ENCODE measurements at places on chromosomes 5 and 9.

DNA sequence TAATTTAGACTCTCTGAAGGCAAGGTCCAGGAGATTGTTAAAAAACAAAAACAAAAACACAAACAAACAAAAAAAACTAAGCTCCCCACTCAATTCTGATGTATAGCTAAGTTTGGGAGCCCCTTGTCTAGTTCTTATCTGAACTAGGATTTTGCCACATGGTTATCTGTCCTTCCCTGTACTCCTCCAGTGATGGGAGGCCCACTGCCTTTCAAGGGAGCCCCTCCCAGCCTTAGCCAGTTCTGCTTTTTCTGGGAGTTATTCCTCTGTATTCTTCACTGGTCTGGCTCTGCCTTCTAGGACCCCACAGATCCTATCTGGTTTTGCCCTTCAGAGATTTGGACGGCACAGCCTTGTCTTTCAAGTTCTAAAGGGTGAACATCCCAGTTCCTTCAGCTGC, 2.1 kb upstream of the ALDH1B1 start:
- DNase-seq: no peak

- no peak for DNase-seq
These were observed 23.4 kb downstream of the SRD5A1 start for GRCh38 chr5:6656680-6657079.

GRCh38 chr9:100322954-100323536, 29.7 kb downstream of the TEX10 start:
- no peak for DNase-seq

GRCh38 chr9:133953976-133954709, 38.0 kb downstream of the VAV2 start:
- DNase-seq: no peak

DNA sequence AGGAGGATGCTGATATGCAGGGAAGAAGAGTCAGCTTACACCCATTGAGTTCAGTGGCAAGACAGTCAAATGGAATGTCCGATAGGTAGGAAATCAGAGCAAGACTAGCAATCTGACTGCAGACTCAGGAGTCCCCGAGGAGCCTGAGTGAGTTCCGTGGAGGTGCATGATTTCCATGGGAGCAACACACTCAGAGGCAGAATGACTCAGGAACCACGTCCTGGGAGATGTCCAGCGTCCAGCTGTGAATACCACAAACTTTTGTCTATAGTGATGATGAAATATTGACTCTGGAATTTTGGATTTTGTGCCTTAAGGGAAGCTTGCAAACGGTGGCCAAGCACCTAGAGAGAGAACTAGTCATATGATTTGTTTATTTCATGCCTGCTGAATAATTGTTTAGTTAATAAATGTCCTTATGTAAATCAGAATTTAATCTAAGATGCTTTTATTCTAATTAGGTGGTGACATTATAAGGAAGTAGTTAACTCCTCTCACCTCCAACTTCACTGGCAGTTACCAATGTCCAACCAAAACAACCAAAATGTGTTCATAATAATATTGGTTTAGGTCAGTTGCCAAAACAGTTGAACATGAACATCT, 100.4 kb downstream of the PDE4D start:
- DNase-seq: no peak

DNA sequence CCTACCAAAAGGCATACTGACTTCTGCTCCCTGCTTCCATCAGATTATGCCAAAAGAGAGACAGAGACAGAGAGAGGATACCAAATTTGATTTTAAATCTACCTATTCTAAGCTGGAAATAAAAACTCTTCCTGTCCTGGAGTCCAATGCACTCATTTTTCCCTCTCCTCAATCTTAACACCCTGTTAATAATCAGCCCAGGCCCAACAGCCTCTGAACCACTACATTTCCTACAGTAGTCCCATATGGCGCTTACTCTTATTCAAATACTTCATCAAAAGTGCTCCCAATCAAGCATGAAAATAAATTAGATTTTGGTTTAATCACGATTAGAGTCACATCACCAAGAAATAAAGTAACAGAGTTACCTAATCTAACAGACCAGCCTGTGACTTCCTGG, 152.3 kb downstream of the TSSK1B start:
- DNase-seq: no peak

DNA sequence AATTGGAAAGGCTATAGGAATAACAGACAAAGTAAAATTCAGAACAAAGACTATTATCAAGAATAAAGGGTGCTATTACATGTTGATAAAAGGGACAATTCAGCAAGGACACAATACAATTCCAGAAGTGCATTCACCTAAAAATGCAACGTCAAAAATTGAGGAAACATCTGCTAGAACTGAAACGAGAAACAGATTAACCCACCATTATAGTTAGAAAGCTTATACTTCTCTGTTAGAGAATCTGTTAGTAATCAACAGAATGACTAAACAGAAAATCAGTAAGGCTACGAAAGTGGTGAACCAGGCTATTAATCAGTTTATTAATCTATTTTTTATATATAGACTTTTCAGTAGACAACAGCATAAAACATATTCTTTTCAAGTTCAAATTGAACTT, 14.8 kb downstream of the FCN1 start:
- DNase-seq: no peak

DNA sequence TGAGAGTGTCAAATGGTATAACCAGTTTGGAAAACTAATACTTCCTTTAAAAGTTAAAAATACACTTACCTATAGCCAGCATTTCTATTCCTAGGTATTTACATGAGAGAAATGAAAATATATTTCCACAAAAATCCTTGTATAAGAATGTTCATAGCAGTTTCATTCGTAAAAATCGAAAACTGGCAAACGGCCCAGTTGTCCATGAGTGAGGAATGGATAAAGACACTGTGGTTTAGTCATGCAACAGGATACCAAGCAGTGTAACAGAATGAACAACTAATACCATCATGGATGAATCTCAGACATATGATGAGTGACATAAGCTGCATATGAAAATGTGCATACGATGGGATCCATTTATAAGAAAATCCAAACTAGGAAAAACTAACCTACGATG, 136.7 kb downstream of the MACROH2A1 start:
- no peak for DNase-seq
